HCT116 (cell line): ENCODE measurements at places on chromosomes 1 and 21. TPM values are rescaled to one million over a fixed set of nuclear protein-coding genes. Genes with fewer than 3 reads are reported as not detected.
A peak's percentile ranks its signal among the peaks of the same experiment; 100 is the strongest.

- H3K4me1 ChIP-seq: 0 out of 2 replicates have a peak, but pooled peaks cover 2% of the 10 kb centered on the region
- no peak overlapping the region for H3K4me3 ChIP-seq
- peak; percentile 16 for DNase-seq
- H3K36me3 ChIP-seq: no peaks in the 10 kb centered on the region
- no peaks in the 10 kb centered on the region for H3K27me3 ChIP-seq
- H3K27ac ChIP-seq: no peak overlapping the region; the same call in 1 of the 2 replicates
Measured at GRCh38 chr1:7646981-7647901, 123.9 kb upstream of the VAMP3 start.

- H3K27ac ChIP-seq: no peak overlapping the region
- no peak for DNase-seq
- no peak overlapping the region for H3K4me3 ChIP-seq
- no peaks in the 10 kb centered on the region for H3K4me1 ChIP-seq
- no peaks in the 10 kb centered on the region for H3K27me3 ChIP-seq
Measured at GRCh38 chr21:20661246-20661645, 337.0 kb upstream of the NCAM2 start.

DNA sequence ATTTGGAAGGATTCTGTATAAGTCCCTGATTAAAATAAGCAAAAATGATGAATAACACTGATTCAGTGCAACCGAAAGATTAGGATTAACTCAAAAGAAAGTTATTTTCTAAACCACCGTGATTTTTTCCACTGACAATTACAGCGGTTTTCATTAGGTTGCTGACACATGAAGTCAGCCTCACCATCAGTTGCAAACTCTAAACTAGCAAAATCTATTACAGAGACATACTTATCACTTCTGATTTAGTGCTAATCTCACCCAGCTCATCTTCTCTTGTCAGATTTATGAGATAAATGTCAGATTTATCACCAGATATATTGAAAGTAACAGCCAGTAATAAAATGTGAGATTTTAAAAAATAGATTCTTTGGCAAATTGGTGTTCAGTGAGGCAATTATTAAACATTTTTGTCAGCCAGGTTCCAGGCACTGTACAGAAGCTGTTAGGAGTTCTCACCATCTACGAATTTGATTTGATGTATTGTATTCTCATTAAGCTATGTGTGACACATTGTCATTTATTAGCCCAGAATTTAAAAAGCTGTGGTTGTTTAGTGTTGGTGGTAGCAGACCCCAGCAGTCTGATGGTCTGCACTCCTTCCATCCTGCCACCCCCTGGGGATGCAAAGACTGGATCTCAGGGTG is 37.3 kb upstream of the LGALS8 start:
- no peaks in the 10 kb centered on the region for H3K4me1 ChIP-seq
- H3K36me3 ChIP-seq: no peaks in the 10 kb centered on the region
- no peak overlapping the region for H3K4me3 ChIP-seq
- no peak overlapping the region for H3K27ac ChIP-seq
- DNase-seq: no peak

DNA sequence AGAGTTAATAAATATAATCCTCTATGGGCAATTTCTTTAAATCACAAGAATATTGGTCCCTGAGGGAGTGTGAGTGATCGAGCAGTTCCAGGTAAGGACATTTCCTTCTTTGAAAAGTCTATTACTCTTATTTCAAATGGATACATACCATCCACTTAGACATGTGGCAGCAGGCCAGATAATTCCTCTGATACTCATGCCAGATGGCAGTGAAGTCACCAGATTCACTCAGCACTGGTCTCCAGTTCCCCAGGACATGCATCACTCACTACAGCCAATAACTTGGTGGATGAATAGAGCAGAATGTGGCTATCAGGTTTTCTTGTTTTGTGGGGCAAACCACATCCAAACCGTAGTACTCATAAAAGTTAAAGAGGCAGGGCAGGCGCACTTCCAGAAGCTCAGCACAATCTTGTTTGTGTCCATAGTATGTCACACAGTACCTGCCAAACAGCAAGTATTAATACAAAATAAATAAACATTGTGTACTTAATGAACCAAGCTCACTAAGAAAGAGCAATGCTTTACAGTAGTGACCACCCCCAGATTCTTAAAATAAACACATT is 74.2 kb upstream of the CD53 start:
- DNase-seq: no peak
- peaks cover 36% of the 10 kb centered on the region for H3K27me3 ChIP-seq
- H3K4me3 ChIP-seq: no peak overlapping the region
- no peaks in the 10 kb centered on the region for H3K4me1 ChIP-seq

DNA sequence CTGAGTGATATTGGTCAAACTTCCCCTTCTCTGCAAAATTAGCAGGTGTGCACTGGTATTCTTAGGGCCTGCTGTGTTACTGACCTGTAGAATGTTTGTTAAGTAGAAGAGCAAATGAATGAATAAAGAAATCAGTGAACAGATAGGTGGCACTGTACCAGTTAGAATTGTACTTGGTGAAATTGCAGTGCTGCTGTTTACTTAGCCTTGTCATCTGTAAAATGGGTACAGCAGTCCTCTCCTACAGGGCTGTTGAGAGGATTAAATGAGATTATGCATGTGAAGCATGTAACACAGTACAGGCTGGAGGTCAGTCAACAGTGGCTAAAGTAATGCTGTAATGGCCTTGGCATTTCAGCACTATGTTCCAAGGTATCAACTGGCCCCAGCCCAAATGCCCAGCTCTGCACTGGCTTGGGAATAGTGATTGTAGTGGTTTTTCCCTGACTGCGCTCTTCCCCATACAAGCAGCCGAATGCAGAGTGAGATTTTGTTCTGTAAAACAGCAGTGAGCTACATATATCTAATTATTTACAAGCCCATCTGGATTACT is 10.5 kb downstream of the VANGL1 start:
- H3K4me1 ChIP-seq: peaks cover 7% of the 10 kb centered on the region; the same call in 1 of the 2 replicates
- no peaks in the 10 kb centered on the region for H3K27me3 ChIP-seq
- peaks cover 17% of the 10 kb centered on the region; the same call in 1 of the 2 replicates for H3K36me3 ChIP-seq
- DNase-seq: no peak

DNA sequence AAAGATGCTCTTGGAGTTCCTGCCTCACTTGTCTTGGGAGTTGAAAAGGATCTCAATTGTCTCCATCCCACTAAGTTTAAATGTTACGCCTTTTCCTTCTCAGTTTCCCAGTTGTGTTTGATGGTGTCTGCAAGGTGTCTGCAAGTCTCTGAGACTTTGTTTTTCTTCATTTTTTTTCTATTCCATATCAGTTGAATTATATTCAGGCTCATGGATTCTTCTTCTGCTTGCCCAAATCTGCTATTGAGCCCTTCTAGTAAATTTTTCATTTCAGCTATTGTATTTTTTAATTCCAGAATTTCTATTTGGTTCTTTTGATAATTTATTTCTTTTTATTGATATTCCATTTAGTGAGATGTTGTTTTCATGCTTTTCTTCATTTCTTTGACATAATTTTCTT is 47.4 kb upstream of the TSHB start:
- no peak for DNase-seq
- H3K4me3 ChIP-seq: no peak overlapping the region
- no peaks in the 10 kb centered on the region for H3K27me3 ChIP-seq
- H3K4me1 ChIP-seq: no peaks in the 10 kb centered on the region
- no peaks in the 10 kb centered on the region for H3K36me3 ChIP-seq

- H3K27ac ChIP-seq: no peak overlapping the region
- no peak overlapping the region for H3K4me3 ChIP-seq
- no peaks in the 10 kb centered on the region for H3K4me1 ChIP-seq
- H3K27me3 ChIP-seq: no peaks in the 10 kb centered on the region
- no peaks in the 10 kb centered on the region for H3K36me3 ChIP-seq
Measured at GRCh38 chr1:195637539-195637938, 970.7 kb downstream of the KCNT2 start.

GRCh38 chr1:183812128-183812527 is 7.2 kb downstream of the RGL1 start:
- H3K4me3 ChIP-seq: no peak overlapping the region
- H3K36me3 ChIP-seq: no peaks in the 10 kb centered on the region
- no peaks in the 10 kb centered on the region for H3K27me3 ChIP-seq
- no peaks in the 10 kb centered on the region for H3K4me1 ChIP-seq
- DNase-seq: no peak
- no peak overlapping the region for H3K27ac ChIP-seq

GRCh38 chr1:104953555-104953954 is 1203.9 kb downstream of the AMY1C start:
- DNase-seq: no peak
- H3K4me3 ChIP-seq: no peak overlapping the region
- no peaks in the 10 kb centered on the region for H3K36me3 ChIP-seq

GRCh38 chr1:187759825-187760333 is 931.1 kb downstream of the PLA2G4A start:
- H3K36me3 ChIP-seq: no peaks in the 10 kb centered on the region
- DNase-seq: no peak
- no peaks in the 10 kb centered on the region for H3K27me3 ChIP-seq
- no peak overlapping the region for H3K4me3 ChIP-seq
- H3K4me1 ChIP-seq: no peaks in the 10 kb centered on the region
- H3K27ac ChIP-seq: no peak overlapping the region

GRCh38 chr1:225711236-225711937 is 58.5 kb upstream of the ENAH start:
- H3K27me3 ChIP-seq: no peaks in the 10 kb centered on the region
- no peak overlapping the region for H3K27ac ChIP-seq
- peaks cover 9% of the 10 kb centered on the region for H3K4me1 ChIP-seq
- no peak for DNase-seq

DNA sequence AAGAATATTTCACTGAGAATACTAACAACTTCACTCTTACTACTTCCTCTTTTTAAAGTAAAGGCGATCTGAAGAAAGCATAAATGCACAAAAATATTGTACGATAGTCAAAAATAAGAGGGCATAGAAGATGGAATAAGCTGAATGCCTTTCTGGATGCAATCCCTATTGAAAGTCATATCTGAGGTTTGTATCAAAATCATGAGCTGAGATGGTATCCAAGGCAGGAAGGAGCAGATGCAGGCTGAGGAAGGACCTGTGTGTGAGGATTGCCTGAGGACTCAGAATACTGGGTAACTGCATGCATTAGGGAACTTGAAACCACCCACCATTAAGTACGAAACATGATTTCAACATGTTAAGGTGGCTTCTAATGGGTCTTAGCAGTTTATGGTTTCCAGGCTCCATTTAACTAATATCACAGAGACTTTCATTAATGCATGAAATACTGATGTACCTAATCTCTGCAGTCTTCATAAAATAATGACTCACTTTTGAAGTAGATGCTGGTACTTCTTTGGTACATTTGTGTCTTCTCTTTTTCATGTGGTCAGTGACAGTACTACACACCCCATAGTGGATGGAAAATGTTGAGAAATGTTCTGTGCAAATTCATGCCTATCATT is 29.6 kb upstream of the RGS1 start:
- peaks cover 16% of the 10 kb centered on the region for H3K4me1 ChIP-seq
- H3K4me3 ChIP-seq: no peak overlapping the region
- no peak for DNase-seq
- H3K27ac ChIP-seq: no peak overlapping the region
- no peaks in the 10 kb centered on the region for H3K27me3 ChIP-seq

GRCh38 chr1:202692959-202693555 is 17.2 kb downstream of the SYT2 start:
- H3K27me3 ChIP-seq: peaks cover 76% of the 10 kb centered on the region
- H3K4me3 ChIP-seq: no peak overlapping the region
- H3K4me1 ChIP-seq: no peaks in the 10 kb centered on the region
- H3K27ac ChIP-seq: no peak overlapping the region

- H3K4me3 ChIP-seq: no peak overlapping the region
- no peaks in the 10 kb centered on the region for H3K4me1 ChIP-seq
- no peak overlapping the region for H3K27ac ChIP-seq
- no peak for DNase-seq
- H3K27me3 ChIP-seq: no peaks in the 10 kb centered on the region
Measured at GRCh38 chr1:97792655-97793054, 128.2 kb downstream of the DPYD start.

- no peak overlapping the region for H3K4me3 ChIP-seq
- H3K4me1 ChIP-seq: no peaks in the 10 kb centered on the region; the same call in 1 of the 2 replicates
- H3K27ac ChIP-seq: no peak overlapping the region
Measured at GRCh38 chr1:56570924-56571372, 8.4 kb downstream of the PLPP3 start.

DNA sequence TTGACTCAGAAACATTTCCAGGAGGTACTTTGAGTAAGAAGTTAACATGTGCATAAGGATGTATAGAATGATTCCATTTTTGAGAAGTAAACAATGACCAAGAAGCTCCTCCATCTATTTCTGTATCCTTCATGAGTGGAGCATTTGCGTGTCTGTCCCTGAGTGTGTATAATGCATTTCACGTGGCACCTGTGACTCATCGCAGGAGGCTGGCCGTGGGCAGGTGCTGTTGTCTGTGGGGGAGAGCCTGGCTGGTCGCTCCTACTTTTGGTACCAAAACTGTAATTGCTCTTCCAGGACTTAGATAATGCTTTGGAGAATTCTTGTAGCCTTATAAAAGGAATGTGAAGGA is 16.5 kb downstream of the SLC37A1 start:
- no peaks in the 10 kb centered on the region for H3K36me3 ChIP-seq
- DNase-seq: no peak
- no peaks in the 10 kb centered on the region for H3K4me1 ChIP-seq
- no peak overlapping the region for H3K4me3 ChIP-seq
- no peak overlapping the region for H3K27ac ChIP-seq

The HRNR gene
- total RNA-seq: not detected

The ZNF695 gene
- 14.9 TPM for total RNA-seq

The SH2D2A gene
- total RNA-seq: 4.8 TPM
